ENCODE measurements at places on chromosomes 3 and 15.
A peak's percentile ranks its signal among the peaks of the same experiment; 100 is the strongest.

DNA sequence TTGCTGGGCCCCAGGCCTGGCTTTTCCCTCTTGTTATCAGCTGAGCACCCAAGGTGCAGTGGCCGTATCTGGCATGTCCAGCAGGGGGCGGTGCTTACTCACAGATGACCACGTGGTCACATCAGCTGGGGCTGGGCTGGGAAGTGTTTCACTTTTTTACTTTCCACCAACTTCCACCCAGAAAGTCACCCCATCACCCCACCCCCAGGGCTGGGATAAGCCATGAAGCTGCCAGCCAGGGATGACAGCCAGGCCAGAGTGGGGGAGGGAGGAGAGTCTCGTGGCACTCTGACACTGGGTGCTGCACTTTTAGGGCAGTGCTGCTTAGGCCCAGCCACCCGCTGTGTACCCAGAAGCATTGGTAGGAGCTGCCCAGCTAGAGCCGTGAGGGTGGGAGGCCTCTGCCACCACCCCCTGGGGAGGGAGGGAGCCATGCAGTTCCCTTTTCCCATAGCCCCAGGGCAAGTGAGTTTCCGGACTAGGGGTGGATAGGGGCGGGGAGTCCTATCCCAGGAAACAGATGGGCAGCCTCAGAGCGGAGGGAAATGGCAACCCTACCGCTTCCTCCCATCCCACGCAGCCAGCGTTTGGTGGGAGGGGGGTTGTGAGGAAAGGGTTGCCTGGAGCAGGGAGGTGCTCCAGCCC lies 6.1 kb downstream of the PPCDC start:
- DNase-seq: peak; percentile 94

DNA sequence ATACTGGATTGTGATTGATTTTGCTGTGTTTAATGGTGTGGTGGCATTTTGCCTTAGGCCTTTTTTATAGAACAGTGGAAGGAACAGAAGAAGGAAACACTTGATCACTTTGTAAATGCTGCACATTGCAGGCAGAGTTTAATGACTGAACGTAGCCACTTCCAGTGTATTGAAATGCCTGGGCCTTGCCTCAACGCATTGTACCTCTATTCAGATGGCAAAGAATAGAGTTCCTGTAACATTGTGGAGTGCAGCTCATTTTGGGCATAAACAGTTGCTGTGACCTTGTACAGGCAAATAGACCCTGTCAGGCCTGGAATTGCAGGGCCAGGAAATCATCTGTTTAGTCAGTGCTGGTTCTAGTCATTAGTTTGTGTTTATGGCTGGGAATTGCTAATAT lies 225.0 kb downstream of the EPHA3 start:
- DNase-seq: no peak

GRCh38 chr3:38127611-38128302 lies 9.2 kb downstream of the ACAA1 start:
- no peak for DNase-seq

- DNase-seq: no peak
These were observed 23.2 kb upstream of the OCA2 start for GRCh38 chr15:28122038-28122949.

GRCh38 chr3:146637871-146638270 lies 32.7 kb upstream of the PLSCR5 start:
- DNase-seq: no peak

GRCh38 chr15:65032801-65033537 lies 3.5 kb upstream of the MTFMT start:
- peak; percentile 51 for DNase-seq

DNA sequence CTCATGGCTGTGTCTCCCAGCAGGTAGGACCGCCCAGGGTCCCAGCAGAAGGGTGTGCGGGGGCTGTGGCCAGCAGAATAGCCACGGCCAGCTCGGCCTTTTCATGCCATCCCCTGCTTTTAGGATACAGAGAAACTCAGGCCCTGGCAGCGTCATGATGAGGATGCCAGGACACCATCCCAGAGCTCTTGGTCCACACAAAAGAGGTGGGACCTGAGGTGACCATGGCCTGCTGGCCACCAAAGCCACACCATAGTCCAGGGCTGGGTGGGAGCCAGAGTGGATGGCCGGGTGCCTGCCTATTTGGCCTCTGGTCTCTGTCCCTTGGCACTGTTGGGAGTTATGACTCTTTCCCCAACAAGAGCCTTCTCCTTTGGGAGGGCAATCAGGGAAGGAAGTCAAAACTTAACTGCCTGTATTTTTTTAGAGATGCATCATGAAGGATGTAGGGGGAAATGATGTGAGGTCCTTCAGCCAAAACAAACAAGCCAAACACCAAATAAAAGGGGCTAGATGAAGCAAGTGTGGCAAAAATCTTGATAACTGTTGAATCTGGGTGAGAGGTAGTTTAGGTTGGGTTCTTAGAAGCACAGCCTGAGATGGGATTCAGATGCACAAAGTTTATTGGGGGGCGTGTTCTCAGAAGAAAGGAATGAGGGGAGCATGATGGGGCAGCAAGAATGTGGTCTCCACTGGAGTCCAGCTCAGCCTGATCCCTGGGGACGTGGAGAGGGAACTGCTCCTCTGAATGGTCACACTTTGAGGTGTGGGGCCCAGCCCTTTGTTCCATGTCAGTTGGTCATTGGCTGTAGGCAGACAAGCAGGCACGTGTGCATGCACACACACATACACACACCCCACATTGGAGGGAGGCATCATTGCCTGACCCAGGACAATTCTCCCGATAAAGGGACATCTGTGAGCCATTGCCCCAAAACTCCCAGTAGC lies 33.2 kb downstream of the SMAD6 start:
- DNase-seq: no peak

DNA sequence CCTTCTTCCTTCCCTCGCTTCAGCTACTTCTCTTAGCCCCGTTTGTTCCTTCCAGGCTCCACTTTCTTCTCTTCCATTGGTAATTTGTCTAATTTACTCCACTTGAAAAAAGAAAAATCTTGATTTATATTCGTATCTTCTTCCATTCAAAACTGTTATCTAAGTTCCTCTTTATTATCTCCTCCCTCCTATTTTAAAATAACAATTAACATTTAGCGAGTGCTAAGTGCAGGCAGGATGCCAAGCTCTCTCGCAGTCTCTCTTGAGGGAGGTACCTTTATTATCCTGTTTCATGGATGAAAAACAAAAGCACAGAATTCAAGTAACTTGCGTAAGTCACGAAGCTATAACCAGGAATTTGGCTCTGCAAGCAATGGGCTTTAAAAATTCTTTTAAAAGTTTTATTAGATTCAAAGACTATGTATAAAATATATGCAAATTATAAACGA lies 418.9 kb upstream of the NAALADL2 start:
- DNase-seq: no peak

DNA sequence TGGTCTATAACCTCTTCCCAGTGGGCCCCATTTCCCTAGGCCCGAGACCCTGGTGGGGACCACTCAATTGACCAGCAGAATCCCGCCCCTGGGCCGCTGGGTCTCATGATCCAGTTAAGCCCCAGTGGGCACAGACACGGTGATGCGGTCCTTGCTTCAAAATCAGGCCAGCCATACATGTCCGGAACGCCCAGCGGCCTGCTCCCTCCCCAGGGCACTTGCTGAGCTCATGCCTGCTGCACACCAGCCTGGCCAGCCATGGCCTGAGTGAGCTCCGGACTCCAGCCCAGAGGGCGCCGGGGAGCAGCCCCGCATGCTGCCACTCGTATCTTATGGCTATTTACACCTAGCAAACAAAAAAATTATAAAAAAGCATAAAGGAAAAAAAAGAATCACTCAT lies 34.4 kb upstream of the IQSEC1 start:
- no peak for DNase-seq

DNA sequence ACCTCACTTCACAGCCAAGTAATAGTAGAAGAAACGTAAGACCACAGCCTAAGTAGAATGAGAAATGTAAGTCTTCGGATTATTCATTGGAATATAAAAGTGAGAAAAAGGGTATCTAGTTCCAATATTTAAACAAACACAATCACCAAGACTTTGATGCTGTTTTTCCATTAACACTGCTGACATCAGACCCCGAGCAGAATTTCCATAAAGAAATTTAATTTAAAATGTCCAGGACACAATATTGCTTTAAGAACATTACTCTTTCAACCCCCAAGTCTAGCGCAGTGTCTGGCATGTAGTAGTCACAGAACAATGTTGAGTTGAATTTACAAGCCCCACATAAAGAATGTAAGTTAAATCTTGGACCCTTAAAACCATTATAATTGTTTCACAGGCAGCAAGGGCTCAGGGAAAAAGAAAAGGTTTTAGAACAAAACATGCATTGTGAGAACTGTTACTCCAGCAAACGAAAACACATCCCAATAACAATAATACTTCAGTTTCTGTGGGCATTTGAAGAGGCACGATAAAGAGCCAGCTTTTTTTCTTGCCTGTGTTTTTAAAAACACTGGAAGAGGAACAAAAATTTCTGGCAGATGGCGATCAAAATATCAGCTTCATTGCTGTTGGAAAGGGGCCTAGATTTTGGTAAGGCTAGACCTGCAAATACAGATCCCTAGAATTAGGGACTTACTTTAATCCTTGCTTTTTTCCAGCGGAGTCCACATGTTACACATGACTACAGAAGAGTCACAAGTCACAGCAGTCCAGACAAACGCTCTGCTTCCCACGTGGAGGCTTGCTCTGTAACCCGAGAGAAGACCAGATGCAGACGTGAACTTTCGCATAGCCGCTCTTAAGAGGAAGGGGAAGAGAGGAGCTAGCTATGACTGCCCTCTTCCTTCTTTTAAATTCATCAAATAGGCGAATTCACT lies 77.9 kb upstream of the IGSF10 start:
- DNase-seq: no peak

DNA sequence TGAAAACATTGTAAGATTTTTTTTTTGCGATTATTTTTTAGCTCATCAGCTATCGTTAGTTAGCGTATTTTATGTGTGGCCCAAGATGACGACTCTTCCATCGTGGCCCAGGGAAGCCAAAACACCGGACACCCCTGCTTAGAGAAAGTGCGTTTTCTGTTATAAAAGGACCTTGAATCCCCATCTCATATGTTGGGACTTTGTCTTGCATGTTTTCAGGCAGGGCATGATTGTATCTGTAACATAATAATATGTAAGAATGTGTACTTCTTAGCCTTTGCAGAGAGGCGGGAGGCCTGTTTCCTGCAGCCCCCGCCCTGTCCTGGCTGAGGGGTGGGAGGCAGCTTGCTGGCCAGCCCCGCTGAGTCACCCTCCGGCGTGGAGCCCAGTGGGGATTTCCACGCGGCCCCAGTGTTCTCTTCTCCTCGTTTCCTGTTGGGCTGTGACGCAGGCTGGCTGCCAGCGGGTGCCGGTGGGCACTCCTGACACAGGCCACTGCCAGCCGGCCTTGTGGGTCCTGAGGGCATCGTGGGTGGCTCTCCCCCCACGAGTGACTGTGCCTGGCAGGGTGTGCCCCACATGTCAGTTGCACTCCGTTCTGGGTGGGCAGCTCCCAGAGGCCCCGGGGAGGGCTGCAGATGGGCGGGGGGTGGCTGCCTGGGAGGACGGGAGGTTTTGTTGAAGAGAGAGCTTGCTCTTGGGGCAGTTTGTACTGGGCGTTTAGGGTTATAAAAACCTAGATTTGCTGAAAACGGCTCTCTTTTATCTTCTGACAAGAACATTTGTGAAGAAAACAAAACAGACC lies 55.6 kb downstream of the SMAD3 start:
- DNase-seq: peak; percentile 87

Data from CD4-positive, alpha-beta T cell treated with Interleukin-17A for 4 hours (primary cell).